DMS 273 treated with DMSO at 0.1 percent for 48 hours (cell line): ENCODE measurements at places on chromosomes 5 and 9.

- DNase-seq, result no peak
Observed at GRCh38 chr5:170617533-170618490, 114.0 kb downstream of the KCNIP1 start.

- DNase-seq, result no peak
Observed at GRCh38 chr9:131562032-131562959, 17.0 kb downstream of the PRRT1B start.

- no peak for DNase-seq
Observed at GRCh38 chr9:131449276-131449675, 53.4 kb upstream of the POMT1 start.

DNA sequence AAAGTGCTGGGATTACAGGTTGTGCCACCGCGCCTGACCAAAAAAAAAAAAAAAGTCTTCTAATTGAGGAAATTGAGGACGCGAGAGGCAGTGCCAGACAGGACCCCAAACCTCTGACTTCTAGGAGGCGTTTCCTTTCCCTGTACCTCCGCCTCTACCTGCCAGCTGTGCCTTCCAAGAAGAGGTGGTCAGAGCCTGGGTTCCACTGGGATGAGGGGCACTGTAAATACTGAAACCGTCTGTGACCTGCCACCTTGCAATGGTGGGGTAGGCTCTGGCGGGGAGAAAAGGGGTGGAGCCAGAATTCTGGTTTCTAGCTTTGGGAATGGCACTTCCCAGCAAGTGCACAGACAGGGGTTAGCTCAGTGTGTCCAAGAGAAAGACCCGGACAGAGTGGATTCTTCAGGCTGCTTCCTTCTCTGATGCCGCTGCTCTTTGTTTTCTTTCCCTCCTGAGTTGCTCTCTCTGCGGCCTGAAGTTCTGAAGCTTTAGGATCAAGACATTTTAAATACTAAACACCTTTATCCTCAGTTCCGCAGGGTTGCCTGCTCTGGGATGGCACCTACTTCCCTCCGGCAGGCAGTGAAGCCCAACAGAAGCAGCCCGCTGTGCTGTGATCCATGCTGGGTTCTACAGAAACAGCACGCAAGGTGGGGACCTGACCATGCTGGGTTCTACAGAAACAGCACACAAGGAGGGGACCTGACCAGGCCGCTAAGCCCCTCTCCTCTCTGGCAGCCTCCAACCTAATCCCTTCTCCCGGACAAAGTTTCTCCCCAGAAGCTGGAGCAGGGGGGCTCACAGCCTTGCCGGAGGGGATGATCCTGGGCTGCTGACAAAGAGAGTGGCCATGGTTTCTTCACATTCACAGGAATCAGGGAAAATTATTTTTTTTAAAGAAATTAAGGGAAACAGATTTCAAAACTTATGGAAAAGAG lies 65.2 kb downstream of the OTULIN start:
- no peak for DNase-seq

GRCh38 chr9:120841930-120842684 lies 615 bp downstream of the PSMD5 start:
- no peak for DNase-seq

DNA sequence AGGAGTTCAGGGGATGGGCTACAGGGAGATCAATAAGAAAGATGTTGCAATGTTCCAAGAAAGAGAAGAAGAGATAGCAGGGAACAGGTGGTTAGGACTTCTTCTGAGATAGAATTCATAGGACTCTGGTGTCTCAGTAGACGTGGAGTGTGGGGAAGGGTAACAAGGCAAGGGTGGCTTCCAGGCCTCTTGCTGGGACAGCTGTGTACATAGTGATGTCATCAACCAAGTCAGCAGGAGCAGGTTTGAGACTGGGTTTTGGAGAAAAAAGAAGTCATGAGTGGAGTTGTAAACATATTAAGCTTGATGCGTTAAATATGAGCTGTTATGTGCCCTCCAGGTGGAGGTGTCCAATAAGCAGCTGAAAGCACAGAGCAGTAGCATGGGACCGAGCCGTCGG lies 211.8 kb upstream of the RASEF start:
- DNase-seq, result no peak

GRCh38 chr9:69923972-69924371 lies 103.4 kb downstream of the CFAP95 start:
- no peak for DNase-seq

DNA sequence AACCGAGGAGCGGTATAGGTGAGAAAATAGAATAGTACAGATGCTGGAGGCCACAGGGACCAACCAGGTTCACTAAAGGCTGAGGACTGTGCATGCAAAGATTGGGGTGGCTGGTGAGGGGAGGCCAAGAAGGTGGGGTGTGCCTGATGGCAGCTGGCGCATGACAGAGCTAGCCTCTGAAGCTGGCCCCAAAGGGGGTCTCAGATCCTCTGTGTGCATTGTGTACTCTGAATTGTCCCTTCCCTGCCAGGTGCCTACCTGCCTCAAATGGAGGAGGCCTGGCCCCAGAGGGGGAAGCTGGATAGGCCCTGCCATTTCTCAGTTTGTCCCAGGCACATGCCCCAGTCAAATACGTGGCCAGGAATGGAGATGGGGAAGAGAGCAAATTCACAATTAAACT lies 63.1 kb downstream of the CRB2 start:
- DNase-seq, result no peak

DNA sequence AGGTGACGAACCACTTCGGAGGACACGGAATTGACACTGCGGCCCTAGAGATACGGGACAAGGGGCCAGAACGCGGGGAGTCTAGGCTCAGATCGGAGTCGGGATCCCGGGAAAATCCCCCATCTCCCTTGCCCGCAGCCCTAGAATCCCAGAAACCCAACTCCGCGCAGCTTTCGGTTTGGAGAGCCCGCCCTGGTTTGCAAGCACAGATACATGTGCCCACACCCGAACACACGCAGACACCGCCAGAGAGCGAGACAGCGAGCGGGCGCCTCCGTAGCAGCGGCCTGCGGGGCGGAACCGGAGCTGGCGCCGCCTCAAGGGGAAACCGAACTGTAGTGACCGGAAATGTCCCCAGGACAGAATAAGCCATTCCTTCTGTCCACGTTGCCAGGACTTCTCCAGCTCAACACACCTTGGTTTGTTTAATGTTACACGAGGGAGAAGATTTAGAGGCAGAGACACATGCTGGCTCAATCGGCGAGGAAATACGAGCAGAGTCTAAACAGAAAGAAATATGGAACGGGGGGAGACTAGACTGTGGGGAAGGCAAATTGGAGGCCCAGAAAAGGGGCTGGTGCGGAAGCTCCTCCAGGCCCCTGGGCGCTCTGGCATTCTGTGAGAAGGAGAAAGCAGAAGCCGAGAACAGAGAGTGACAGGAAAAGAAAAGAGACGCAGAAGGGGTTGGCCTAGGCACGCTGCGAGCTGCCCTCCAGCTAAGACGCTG lies 2.9 kb upstream of the PAX5 start:
- peak; percentile 12 for DNase-seq
